ENCODE measurements at places on chromosomes 12 and 14.
A peak's percentile ranks its signal among the peaks of the same experiment; 100 is the strongest.

DNA sequence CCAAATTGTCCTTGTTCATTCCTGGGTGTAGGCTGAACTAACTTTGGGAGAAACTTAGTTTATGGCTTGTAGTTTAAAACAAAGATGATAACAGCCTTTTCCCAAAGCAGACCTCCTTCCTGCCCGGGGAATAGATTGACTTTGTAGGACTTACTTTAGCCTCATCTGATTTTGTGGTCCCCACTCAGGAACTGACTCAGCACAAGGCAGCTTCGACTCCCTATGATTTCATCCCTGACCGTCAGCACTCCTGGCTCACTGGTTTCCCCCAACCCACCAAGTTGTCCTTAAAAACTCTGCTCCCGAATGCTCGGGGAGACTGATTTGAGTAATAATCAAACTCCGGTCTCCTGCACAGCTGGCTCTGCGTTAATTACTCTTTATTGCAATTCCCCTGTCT is 40.1 kb upstream of the DDHD1 start:
- DNase-seq: no peak

- DNase-seq: no peak
Measured at GRCh38 chr12:82047446-82047845, 288.3 kb upstream of the PPFIA2 start.

DNA sequence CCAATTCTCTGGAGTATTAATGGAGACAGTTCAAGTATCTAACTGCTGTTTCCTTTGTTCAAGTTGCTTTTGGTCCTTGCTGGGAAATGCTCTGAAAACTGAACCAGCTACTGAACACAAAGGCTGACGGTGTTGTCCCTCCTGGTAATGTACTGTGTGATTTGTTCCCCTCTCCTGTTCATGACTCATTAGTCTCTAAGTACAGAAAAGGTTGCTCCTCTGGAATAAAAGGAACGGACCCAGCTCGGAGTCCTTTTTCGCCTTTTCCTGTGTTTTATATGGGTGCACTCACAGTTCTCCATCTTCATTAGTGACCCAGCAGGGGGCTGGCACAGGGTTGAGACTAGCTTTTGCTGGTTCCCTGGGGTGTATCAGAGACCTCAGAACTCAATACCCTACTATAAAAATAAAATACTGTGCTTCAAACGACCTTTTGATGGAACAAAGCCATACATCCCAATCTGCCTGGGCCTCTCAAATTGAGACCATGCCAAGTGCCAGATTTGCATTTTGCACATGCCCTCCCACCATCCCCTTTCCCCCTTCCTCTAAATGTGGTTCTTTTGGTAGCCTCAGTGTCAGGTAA is 269.7 kb downstream of the RAD51B start:
- DNase-seq: no peak

- DNase-seq: no peak
Measured at GRCh38 chr14:48390346-48390745, 714.9 kb upstream of the MDGA2 start.

DNA sequence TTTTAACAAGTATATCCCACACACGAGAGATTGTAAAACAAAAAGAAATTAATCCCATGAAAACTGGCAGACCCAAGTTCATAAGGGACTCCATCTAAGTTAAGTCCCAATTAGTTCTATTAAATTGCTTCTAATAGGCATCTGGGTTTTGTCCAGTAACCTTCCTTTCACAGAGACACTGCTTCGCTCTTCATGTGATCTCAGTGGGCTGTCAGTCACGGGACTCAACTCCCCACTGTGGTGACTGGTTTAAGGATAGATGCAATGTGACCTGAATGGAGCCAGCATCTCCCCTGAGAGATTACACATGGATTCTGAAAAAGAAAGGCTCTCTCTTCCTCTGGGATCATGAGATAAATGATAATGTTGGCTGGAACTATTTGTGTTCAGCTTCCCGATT is 96.4 kb downstream of the GAS2L3 start:
- DNase-seq: no peak

GRCh38 chr12:130838284-130838950 is 633 bp downstream of the STX2 start:
- peak; percentile 48 for DNase-seq

DNA sequence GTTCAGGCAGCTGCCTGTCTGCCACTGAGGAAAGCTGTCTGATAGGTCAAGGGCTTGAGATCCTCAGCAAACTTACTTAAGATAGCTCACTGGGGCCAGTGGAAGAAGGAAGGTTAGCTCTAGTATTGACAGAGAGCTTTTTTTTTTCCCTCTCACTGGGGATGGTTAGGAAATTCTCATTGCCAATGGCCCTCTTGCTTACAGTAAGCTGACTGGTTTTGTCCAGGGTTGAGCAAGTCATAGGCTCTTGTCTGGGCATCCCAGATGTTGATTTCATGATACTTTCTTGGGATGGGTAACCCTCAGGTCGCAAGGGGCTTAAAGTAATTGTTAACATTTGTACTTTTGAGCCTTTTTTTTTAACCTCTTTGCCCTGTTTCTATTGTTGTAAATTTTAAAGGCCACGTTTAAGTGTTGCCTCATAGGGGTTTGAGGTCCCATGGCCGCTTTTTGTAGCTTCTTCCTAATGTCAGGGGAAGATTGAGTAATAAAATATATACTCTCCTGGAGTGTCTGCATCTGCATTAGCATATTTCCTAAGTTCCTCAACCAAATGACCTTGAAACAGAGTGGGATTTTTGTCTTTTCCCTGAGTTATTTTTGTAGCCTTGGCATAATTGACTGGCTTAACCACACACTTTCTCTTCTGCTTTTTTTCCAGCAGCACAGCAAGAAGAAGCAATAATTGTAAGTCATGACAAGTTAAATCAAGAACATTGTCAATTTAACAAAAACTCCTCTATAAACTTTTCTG is 716.0 kb downstream of the LRFN5 start:
- DNase-seq: no peak

- DNase-seq: no peak
Measured at GRCh38 chr12:127773520-127773919, 493.4 kb upstream of the TMEM132C start.

DNA sequence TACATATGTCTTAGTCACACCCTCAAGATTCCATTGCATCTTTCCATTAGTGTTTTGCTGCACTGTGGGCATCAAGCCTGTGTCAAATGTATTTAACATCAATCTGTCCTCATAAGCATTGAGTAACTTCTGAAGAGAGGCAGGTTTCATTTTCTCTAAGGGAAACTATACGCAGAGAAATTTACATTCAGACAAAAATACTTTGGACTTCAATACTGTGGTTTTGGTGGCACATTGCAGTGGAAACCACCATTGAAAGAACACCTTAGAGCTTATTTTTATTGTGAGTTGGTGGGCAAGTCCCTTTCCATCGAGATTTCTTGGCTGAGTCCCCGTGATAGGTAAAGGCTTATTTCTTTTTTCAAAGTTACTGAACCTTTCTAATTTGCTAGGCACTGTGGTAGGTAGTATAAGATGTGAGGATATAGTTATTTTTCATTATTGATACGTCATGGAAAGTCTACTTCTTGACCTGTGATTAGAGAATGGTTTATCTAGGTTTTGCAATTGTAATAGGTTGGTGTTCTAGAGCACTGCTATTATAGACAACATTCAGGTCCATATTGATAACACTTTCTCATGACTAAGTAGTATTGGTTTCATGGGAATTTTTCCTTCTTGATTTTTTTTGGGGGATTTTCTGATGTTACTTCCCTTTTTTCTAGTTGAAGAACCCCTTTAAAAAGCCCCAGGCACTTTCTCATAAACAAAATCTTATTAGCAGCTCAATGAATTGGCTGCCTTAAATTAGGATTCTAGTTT is 81.9 kb downstream of the CFAP54 start:
- peak; percentile 25 for DNase-seq

GRCh38 chr12:124834822-124835221 is 28.8 kb downstream of the SCARB1 start:
- DNase-seq: no peak

DNA sequence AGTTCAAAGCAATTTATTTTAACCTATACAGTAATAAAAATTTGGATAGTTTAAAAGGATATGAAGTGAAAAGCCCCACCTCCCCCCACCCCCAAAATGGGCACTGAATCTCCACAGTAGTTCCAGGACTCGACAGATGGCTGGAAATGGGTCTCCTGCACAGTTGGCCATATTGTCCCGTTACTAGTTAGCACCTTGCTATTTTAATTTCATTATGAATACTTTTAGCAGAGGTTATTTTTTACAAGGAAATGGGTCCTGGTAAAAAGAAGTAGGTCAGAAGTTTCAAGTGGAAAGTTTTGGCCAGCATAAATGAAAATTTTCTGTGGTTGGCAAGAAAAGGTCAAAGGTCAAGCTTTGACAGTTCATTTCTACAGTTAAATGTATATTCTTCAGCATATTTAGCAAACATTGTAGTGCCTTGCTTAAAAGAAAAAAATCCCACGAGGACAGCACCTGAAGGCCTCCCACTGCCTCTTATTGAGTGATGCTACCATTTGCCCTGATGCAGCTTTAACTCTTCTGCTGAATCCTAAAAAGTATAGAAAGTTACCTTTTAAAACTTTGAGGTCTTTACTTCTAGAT is 28.3 kb downstream of the MTHFD1 start:
- no peak for DNase-seq

DNA sequence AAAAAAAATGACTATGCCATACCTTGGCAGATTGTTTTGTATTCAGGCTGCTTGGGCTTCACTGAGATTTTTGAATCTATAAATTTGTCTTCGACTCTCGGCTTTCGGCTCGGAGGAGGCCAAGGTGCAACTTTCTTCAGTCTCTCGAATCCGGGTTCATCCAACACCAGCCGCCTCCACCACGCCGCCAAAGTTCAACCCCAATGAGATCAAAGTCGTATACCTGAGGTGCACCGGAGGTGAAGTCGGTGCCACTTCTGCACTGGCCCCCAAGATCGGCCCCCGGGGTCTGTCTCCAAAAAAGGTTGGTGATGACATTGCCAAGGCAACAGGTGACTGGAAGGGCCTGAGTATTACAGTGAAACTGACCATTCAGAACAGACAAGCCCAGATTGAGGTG is 12.4 kb upstream of the SPPL3 start:
- no peak for DNase-seq

- DNase-seq: no peak
Measured at GRCh38 chr12:65364046-65364445, 85.6 kb downstream of the MSRB3 start.

- DNase-seq: no peak
Measured at GRCh38 chr12:92156139-92156538, 10.5 kb upstream of the BTG1 start.

GRCh38 chr12:25317553-25317952 is 66.8 kb upstream of the KRAS start:
- DNase-seq: no peak

DNA sequence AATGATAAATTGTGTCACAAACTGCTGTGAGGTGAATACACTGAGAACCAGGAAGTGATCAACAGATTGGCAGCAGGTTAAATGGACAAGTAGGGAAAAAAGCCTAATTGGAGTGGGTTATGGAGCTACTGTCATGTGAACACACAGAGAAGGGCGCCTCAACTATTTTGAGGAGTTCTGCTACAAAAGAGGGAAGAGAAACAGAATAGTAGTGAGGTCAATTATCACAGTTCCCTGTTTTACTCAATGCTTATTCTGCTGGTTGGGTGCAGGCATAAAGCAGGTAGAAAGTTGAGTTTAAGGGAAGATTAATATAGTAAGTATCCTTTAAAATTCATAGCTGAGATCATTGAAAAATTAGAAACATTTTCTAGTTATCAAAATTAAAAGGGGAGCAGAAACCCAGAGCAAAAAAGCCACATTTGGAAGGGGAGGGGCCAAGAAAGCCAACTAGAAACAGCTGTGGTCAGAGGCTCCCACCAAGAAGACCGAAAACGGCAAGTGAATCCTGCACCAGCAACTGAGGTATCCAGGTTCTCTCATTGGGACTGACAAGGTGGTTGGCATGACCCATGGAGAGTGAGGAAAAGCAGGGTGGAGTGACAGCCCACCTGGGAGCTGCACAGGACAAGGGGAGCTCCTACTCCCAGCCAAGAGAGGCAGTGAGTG is 105.7 kb downstream of the ZC3H14 start:
- DNase-seq: no peak

GRCh38 chr14:58635091-58635830 is 2.5 kb upstream of the DACT1 start:
- no peak for DNase-seq

DNA sequence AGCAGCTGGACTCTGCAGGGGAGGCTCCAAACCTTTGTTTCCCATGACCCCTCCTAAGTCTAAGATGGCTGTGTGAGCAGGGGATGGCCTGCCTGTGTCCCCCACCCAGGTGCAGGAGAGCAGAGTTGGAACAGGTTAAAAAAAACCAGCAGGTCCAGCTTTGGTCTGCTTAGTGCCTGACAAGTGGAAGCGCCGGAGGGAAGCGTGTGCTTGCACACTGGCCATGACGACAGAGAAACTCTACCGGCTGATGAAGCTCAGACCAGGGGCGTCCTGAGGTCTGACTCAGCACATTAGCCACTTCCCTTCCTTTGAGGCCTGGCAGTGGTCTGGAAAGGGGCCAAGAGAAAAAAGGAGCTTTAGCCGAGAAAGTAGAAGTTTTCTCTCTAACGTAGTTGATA is 280.1 kb downstream of the VRK1 start:
- peak; percentile 5 for DNase-seq

DNA sequence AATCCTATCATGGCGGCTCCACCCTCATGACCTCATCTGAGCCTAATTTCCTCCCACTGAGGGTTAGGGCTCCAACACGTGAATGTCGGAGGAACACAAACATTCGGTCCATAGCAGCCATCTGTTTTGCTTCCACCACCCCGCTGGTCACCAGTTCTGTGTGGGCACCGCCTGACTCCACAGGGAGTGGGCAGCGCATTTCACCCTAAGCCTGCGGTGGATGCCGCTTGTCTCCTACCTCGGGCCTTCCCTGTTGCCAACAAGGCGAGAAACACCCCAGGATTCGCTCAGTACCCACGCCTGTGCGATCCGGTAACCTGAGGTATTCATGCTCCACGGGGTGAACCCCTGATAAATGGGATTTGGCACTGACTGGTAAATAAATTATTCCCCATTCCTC is 95.2 kb upstream of the PPP2R5C start:
- no peak for DNase-seq

- no peak for DNase-seq
Measured at GRCh38 chr12:59131462-59131861, 211.2 kb upstream of the LRIG3 start.

DNA sequence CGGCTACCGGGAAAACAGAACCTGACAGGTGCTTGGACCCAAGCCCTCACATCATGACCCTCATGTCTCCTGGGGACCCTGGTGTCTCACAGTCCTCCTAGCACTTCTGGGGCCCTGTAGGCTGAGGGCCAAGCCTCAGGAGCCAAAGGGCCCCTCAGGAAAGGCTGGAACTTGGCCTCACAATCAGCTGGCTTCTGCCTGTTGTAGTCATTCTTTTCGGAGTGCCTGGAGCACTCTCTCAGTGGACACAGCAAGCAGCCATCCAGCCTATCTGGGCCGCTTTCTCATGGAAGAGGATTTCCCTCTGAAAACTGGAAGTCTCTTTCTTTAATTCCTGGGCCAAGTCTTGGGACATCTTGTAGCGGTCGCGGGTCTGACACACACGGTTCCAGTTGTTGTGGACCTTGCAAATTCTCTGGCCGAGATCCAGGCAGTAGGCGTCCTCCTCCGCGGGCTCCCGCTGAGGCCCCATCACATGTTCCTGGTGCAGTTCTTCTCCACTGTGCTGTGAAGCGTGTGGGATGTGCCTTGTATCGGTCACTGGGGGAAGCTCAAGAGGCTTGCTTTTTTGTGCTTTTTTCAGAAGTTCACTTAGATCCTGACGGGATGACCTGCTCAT is 169.3 kb downstream of the EMP1 start:
- no peak for DNase-seq

GRCh38 chr12:28536088-28536487 is 345.8 kb downstream of the CCDC91 start:
- no peak for DNase-seq

- DNase-seq: no peak
Measured at GRCh38 chr14:54854181-54854580, 48.4 kb downstream of the GCH1 start.

GRCh38 chr14:84237881-84238280 is 1292.1 kb upstream of the FLRT2 start:
- DNase-seq: no peak

Data from stimulated activated CD4-positive, alpha-beta T cell treated with anti-CD3 and anti-CD28 coated beads, Interleukin-15, amount 100 ng/mL, for 24 hours (primary cell).